Activated CD4-positive, CD25-positive, alpha-beta regulatory T cell (primary cell): ENCODE measurements at places on chromosomes 1 and 21.

GRCh38 chr1:179251675-179252074 is 22.2 kb upstream of the ABL2 start:
- no peak for DNase-seq

DNA sequence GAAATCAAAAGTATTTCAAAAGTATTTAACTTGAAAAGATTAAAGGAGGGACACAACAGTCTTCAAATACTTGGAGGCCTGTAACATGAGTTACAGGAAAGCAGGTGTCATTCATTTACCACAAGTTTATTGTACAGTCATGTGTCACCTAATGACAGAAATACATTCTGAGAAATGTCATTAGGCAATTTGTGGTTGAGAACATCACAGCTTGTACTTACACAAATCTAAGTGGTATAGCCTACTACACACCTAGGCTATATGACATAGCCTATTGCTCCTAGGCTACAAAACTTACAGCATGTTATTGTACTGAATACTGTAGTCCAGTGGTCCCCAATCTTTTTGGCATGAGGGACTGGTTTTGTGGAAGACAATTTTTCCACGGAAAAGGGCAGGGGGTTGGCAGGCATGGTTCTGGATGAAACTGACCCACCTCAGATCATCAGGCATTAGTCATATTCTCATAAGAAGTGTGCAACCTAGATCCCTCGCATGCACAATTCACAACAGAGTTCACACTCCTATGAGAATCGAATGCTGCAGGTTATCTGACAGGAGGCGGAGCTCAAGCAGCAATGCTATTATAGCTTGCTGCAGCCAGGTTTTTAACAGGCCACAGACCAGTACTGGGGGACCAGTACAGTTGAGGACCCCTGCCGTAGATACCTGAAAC is 25.0 kb upstream of the PHTF1 start:
- DNase-seq, result no peak

DNA sequence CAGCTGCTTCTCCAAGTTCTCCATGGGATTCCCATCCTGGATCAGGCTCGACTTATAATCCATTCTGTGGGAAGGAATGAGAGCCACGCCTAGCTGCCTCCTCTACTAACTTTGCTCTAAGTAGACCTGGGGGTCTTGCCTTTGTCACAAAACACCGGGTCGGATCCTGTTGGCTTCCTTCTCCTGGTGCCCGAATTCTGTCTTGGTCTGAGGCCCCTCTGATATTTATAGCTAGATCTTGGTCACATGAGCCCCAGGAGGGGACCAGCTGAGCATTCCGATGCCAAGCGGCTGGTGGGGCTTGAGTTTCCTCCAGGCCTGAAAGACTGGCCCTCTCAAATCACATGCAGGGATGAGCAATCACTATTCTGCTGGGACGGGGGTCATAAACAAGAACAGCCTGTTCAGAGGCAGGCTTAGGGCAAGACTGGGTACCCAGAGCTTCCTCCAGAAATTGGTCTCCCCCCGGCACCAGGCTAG is at the start of gene TRIM63:
Gene TRIM63, minus strand, starts transcription at position 199 of the 480 bp plus-strand sequence. Its CDS starts 136 bp downstream, at position 63.
- DNase-seq, result no peak

GRCh38 chr1:169601096-169601881 is 15.0 kb upstream of the F5 start:
- no peak for DNase-seq

- DNase-seq, result no peak
Observed at GRCh38 chr1:224696891-224697765, 81.0 kb downstream of the CNIH3 start.

DNA sequence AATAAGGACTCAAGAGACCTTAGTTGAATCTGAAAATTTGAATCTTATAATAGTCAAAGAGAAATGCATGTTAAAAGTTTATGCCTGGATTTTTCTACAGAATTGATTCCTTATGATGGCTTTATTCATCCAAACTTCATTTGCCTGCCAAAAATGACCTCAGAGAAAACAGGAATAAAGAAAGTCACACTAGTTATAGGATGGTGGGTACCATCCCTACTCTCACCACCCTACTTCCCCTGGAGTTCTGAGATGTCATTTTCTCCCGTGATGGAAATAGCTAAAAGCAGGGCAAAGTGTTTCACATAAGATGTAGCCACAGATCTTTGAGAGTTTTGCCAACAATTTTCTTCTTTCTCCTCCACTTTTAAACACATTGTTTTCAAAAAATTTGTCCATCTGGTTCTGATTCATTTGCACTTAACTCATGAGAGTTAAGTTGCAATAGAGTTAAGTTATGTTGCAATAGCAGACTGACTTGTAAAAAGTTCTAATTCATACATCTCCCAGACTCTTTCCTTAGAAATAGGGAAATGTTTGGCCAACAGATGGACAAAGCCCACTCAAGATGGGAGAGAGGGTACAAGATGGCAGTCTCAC is 384.6 kb downstream of the PLPP3 start:
- DNase-seq, result no peak

GRCh38 chr1:16251381-16251780 is 14.4 kb upstream of the CPLANE2 start:
- no peak for DNase-seq

DNA sequence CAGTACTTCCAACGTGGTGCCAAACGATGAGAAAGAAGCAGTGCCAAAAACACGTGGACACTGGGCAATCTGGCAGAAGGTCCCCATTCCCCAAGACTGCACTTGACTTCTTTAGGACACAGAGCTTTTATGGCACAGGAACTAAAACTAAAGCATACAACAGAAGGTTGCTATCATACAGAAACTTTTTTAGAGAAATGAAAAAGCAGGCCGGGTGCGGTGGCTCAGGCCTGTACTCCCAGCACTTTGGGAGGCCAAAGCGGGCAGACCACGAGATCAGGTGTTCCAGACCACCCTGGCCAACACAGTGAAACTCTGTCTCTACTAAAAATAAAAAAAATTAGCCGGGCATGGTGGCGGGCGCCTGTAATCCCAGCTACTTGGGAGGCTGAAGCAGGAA is 43.0 kb downstream of the GNB1 start:
- no peak for DNase-seq

- DNase-seq, result no peak
Observed at GRCh38 chr1:95230768-95231191, 3.2 kb upstream of the RWDD3 start.

DNA sequence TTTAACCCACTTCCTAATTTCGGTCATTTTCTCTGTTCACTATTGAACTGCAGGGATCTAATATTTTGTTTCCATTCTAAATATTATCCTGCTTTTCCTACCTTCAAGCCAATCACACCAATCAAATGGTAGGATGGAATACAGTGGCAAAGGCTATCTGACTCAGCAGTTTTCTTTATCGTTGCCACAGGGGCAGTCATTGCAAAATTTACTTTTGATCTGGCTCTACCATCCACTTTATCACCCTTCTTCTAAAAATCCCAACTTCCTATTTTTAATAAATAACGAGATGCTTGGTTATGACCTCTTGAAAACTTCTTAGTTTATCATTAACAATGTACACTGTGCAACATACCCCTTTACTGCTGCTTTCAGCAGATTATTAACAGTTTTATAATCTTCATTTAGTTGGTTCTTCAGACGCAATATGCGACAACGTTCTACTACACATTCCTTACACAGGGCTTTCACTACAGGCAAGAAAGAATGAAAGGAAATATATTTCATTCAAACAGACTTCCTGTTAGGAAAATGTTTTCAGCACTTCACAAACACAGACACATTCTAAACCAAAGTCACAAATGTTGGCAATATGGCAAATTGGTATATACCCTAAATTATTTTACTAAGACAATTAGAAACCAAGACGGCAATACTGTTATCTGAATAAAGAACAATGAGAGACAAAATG is 52.3 kb upstream of the RAP1GAP start:
- DNase-seq, result no peak

DNA sequence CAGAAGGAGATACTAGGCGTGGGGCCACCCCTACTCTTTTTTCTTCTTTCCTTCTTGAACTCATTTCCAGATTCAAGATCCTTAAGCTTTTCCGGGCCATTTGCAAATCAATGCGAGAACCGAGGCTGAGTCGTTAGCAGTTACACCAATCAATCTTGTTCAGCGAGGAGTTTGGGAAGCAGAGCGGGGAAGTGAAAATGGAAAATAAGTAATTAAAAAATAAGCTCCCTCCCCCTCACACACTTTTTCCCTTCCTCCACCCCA is 1.7 kb upstream of the NEGR1 start:
- no peak for DNase-seq

DNA sequence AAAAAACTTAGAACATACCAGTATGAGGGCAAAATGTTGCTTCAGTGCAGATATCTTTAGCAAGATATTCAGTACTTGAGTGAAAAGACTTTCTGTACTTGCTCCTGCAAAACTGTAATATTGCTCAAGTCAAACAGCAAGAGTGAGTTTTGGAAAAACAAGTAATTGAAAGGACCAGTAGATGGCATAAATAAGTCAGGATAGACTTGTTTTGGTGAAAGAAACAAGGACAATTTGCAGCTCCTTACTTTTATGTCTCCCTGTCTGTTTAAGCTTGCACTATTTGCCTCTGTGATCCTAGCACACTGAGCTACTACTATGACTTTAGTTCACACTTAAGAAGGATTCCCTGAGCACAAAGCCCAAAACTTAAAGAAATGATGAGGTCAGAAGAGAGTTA is 39.1 kb downstream of the IFI44 start:
- no peak for DNase-seq

- DNase-seq, result no peak
Observed at GRCh38 chr1:196654271-196654670, 2.4 kb downstream of the CFH start.

- DNase-seq, result no peak
Observed at GRCh38 chr21:26080211-26080610, 90.4 kb downstream of the APP start.

DNA sequence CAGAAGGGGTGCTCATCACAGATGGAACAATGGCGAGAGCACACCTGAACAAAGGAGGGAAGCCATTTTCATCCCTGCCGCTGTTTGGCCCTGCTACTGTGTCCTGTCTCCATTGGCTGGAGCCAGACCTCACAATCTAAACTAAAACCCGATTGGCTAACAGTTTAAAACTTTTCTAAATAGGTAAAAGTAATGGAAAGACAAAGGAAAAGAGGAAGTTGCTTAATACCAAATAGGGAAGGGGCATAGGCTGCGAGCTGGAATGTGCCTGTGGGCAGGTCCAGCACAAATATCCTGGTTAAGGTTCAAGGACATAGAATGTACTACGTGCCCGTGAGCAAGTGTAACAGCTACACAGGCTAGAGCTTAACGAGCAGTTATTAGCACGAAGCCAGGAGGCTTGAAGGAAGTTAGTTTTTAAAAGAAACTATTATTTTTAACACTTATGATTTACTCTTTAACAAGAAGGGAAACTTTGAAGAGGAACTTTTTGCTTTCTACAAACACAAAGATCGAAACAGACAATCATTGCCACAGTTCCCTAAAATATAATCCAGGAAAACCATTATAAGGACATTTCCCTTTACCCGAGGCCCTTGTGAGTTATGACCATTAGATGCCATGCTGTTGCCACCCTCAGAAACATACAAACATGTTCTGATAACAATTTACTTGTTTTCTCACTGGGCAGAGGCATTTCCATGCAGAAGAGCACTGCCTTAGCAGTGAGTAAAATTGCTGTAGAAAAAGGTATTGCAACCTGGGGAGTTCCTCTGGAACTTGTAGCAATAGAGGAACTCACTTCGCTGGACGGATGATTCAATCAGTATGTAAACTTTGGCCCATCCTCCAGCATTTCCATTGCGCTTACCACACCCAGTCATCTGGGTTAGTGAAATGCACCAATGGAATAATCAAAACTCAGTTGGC is 4.8 kb upstream of the PTTG1IP start:
- DNase-seq, result no peak

DNA sequence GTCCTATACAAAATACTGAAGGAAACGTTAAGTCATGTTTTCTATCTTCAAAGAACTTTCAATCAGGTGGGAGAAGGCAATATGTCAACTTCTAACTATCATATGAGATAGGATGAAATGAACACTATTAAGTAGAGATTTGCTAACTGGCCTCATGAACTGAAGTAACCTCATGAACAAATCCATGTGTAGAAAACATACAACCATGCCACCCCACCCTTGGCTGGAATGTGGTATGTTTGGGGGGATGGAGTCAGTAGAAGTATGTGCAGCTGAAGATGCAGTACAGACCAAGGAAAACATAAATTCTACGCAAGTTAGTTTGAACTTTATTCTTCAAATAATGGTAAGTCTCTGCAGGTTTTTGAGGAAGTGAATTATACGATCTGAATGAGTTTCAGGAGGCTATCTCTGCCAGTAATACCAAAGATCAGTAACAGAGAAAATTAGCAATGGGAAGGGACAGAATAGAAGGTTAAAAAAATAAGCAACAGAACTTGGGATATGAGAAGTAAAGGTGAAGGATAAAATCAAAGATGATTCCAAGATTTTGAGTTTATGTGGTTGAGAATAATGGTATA is 4.5 kb downstream of the TRMT1L start:
- no peak for DNase-seq

DNA sequence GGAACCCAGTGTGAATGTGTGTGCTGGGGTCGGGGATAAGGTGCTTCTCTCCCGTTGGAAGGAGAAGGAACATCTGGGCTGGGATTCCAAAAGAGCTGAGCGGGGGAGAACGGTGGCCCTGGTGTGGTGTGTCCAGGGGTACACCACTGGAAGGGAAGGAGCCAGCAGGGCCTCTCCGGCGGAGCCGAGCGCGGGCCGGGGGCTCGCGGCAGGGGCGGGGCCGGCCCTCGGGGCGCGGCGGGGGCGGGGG is 231 bp upstream of the RPS6KA1 start:
- DNase-seq, result no peak

DNA sequence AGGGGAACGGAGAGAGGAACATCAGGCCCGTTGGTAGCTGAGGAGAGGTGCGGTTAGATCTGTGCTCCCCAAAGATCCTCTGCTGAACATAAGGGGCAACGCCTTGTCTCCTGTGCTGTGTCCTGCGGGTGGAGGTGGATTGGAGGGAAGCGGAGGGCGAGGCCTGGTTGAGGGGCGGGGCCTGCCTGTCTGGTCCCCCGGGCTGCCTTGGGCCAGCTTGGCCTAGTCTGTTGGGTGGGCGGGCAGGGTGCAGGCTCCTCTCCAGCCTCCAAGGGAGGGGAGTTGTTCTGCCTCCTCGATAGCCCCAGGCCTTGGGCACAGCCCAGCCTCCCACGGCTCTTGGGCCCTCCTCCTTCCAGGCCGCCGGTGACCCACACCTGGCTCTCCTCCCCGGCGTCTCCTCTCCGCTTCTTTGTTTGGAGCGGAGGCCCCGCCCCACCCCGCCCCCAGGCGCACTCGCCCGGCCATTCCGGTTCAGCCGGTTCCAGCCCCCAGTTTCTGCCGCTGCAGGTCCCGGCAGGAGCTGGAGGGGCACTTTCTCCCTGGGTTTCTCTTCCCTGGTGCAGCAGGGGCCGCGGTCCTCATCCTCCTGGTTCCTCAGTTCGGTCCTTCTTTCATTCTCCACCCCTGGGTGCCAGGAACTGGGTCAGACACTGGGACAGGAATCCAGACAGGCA is 19.4 kb downstream of the PTPRF start:
- DNase-seq, result no peak

DNA sequence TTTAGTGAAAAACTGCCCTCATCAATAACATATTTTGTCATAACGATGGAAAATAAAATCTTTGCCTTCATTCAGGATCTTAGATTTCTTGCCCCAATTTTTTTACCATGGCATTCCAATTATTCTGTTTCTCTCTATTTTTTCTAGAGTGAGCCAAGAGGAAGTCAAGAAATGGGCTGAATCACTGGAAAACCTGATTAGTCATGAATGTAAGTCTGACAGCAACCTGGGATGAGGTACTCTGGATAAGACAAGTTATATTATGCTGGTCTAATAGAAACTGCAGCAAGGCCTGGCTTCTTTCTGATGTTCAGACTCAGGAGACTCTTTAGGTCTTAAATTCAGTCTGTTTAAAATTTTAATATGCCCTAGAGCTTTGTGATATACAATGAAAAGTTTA is 3.5 kb downstream of the RGS4 start:
- DNase-seq, result no peak

GRCh38 chr1:51019811-51020210 is 49.8 kb downstream of the CDKN2C start:
- no peak for DNase-seq
